Stimulated activated CD8-positive, alpha-beta memory T cell treated with anti-CD3 and anti-CD28 coated beads, Interleukin-12 subunit alpha, Interleukin-12 subunit beta, amount 100 ng/mL, for 1 hour (primary cell): ENCODE measurements at places on chromosomes 1 and 21.

GRCh38 chr21:35053356-35054096 is 4.4 kb upstream of the RUNX1 start:
- DNase-seq, result no peak

DNA sequence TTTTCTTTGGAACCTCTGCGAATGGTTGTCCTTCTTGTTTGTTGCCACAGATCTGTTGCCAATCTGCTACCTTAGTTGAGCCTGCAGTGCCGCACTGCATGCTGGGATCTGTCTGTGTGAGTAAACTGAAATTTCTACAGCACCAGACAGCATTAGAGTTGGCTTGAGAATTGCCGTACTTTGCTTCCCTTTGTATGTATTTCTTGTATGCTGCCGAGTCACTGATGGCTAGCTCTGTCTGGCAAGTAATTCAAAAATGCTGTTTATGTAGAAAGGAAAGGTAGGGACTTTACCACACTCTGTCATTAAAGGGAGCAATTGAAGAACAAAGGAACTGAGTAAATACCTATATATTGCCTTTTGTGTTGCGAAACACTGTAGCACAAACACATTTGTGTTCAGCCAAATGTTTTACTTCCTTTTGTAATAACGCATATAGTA is 857.4 kb downstream of the USP25 start:
- DNase-seq, result no peak

GRCh38 chr1:50902419-50902818 is 57.6 kb downstream of the FAF1 start:
- no peak for DNase-seq

- DNase-seq, result no peak
Measured at GRCh38 chr1:179380299-179380698, 14.5 kb downstream of the AXDND1 start.

GRCh38 chr1:187474336-187474735 is 645.6 kb downstream of the PLA2G4A start:
- no peak for DNase-seq

- DNase-seq, result no peak
Measured at GRCh38 chr21:16537501-16537900, 807.7 kb downstream of the USP25 start.

- DNase-seq, result no peak
Measured at GRCh38 chr1:185857442-185857841, 123.3 kb downstream of the HMCN1 start.

DNA sequence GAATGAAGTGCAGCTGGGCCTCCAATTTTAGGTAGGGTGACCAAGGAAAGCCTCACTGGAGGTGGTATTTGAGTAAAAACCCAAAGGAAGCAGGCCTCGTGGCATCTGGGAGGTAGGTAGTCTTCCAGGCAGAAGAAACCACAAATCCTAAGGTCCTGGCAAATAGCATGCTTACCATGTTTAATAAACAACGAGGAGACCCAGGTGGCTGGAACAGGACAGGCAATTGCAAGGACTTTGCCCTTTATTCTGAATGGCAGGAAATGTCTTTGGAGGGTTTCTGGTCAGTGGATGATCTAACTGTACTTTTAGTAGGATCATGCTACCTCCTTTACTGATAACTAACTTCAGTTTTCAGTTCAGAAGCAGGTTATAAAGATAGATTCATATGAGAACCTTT is 52.2 kb downstream of the EPB41 start:
- DNase-seq, result no peak

- no peak for DNase-seq
Measured at GRCh38 chr21:41142051-41142795, 25.7 kb upstream of the BACE2 start.

- no peak for DNase-seq
Measured at GRCh38 chr1:203550846-203551245, 56.9 kb downstream of the OPTC start.

- no peak for DNase-seq
Measured at GRCh38 chr1:199914546-199914945, 113.0 kb upstream of the NR5A2 start.

- DNase-seq, result no peak
Measured at GRCh38 chr21:41730367-41730765, 36.5 kb downstream of the RIPK4 start.

GRCh38 chr21:38752051-38752505 is 53.7 kb upstream of the ETS2 start:
- no peak for DNase-seq

GRCh38 chr1:82598812-82599211 is 798.1 kb downstream of the ADGRL2 start:
- DNase-seq, result no peak

DNA sequence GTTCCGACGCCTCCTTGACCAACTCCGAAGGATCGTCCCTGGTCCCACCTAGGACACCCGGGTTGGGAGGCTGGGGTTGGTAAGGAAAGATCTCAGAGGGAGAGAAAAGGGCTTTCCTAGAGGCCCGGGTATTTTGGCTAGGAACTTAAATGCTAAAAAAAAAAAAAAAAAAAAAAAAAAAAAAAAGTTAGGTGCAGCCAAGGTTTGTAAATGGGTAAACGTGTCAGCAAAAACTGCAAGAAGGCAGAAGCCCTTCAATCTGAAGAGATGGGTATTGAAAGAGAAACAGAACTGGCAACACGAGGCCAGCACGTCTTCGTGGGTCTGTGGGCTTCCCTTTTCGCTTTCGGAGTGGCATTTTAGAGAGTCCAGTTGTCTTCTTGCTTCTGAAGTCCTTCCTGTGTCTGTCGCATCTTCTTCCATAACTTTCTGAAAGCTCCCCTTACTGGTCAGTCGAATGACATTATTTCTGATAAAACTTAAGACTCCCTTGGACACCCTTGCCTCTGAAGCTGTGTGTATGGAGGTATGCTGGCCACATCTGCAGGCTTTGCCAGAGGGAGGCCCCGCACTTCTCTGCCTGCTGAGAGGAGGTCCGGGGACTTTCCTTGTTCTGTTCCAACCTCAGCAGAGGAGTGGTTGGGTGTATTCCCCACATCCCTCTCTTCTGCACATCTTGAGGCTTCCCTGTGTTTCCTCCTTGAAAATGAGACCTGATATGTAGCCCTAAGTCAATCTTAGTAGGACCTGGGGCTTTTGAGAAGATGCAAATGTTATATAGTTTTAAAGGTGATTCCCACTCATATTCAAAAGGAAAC is 745 bp downstream of the RCSD1 start:
- DNase-seq, result no peak

DNA sequence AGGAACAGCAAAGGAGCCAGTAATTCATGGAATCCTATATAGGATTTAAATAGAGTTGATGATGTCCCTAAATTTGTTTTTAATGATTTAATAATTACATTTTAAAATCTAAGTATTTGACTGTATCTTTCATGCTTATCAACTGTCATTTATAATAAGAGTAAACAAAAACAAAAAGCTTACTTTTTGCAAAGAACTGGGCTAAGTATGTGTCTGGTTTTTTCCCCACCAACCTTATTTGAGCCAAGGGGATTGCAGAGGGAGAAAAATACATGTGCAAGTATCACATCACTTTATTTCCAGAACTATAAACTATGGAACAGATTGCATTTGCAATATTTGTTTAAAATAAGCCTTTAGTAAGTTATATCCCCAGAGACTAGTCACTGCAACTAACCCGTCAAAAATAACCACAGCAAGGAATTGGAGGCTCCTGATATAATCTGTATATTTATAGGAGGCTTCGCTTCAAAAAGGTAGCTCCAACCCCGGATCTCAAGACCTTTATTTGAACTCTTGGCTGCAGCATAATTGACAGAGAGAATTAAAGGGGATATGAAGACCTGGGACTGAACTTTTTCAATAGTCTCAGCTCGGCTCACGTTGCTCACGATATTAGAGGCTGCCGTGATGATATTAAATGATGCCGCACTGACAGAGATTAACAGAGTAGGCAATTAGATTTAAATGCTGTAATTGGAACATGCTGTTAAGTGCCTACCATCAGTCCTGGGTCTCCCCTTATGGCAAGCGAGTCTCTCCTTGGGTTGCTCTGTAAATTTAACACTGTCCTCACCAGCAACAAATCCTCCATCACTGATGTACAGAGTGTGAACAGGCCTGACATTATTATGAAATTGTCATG is 329.1 kb upstream of the NFIA start:
- no peak for DNase-seq

- no peak for DNase-seq
Measured at GRCh38 chr1:180040034-180040433, 85.4 kb downstream of the CEP350 start.

- no peak for DNase-seq
Measured at GRCh38 chr1:39453603-39454002, 37.8 kb upstream of the BMP8A start.

- no peak for DNase-seq
Measured at GRCh38 chr1:245290836-245291235, 136.1 kb downstream of the KIF26B start.

GRCh38 chr1:177270863-177271262 is 100.1 kb downstream of the BRINP2 start:
- no peak for DNase-seq

GRCh38 chr1:154427173-154428139 is 22.3 kb downstream of the IL6R start:
- no peak for DNase-seq

DNA sequence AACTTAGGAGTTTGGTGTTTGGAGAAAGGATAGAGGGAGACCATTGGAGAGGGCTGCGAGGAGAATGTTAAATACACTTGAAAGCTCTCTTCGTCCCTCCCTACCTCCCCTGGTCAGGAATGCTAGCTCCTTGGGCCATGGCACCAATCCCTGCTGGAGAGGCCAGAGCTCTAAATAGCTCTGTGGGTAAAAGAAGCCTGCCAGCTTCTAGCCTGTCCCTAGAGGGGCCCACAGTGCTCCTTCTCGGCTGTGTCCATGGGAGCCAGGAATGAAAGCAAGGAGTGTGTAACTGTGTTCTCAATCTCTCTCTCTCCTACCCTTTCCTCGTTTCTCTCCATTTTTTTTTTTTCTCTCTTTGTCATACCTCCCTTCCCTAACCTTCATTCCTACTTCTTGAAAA is at the start of gene CCDC190:
CCDC190 (minus strand) TSS at position 75 of the 400 bp plus-strand sequence. CDS start 1,529 bp downstream, outside the sequence.
- DNase-seq, result no peak

DNA sequence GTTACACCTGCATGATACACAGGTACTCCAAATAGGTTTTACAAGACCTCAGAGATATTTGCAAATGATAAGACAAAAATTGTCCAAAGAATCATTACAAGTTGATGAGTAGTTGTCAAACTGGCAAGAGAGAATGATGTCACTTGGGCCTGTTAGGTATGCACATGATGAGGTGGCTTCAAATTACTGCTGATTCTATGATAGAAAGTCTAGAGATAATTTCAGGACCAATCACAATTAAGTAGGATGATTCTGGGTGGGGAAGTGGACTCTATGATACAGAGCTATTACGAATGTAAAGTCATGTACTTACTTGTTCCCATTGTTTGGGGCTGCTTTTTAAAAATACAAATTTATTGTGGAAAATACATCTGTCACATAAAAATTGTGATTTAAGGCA is 5.2 kb upstream of the SPRR1B start:
- DNase-seq, result no peak

DNA sequence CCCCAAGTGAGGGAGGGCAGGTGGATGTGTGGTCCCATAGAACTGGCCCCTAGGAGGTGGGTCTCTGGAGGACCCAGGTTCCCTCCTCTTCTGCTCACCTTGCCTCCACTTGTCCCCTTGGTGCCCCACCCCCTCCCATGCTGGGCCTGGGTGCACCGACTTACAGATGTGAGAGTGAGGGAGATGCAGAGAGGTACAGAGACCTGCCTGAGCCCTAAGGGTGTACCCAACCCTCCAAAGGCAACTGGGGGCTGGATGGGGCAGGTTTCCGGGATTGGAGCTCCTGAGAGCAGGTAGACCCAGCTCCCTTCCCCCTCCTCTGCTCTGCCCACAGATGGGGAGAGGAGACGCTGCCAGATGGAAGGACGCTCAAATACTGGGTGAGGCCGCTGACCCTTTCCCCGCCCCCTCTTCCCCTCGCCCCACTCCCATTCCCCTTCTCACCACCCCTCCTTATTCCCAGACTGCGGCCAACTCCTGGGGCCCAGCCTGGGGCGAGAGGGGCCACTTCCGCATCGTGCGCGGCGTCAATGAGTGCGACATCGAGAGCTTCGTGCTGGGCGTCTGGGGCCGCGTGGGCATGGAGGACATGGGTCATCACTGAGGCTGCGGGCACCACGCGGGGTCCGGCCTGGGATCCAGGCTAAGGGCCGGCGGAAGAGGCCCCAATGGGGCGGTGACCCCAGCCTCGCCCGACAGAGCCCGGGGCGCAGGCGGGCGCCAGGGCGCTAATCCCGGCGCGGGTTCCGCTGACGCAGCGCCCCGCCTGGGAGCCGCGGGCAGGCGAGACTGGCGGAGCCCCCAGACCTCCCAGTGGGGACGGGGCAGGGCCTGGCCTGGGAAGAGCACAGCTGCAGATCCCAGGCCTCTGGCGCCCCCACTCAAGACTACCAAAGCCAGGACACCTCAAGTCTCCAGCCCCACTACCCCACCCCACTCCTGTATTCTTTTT is 10.3 kb downstream of the TINAGL1 start:
- DNase-seq, result no peak

- no peak for DNase-seq
Measured at GRCh38 chr1:44707959-44708831, 22.8 kb downstream of the RNU5D-1 start.

GRCh38 chr1:3363023-3363422 is 91.4 kb upstream of the ARHGEF16 start:
- DNase-seq, result no peak

DNA sequence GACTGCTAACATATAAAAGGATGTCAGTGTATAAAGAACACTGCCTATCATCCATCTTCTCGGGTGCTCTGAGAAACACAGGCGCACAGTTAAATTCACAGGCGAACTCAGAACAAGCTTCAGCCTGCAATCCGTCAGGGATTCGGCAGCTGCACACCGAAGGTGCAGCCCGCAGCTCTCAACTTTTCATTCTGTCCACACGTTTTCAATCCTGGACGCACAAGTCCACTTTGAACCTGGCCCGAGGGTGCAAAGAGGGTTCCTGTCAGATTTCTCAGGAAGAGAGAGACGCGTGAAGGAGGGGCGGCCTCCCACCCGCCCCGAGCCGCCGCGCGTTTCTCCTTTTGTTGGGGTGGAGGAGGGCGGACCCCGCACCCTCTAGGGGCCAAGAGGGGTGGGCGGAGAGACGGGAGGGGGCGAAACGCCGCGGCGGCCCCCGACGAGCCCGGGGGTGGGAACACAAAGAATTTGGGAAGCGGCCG is 724 bp downstream of the DOCK7 start:
- DNase-seq, result no peak

- DNase-seq, result no peak
Measured at GRCh38 chr1:94335950-94336349, 82.2 kb upstream of the ABCD3 start.

GRCh38 chr21:39251326-39251725 is 62.1 kb downstream of the BRWD1 start:
- DNase-seq, result no peak

GRCh38 chr1:29233693-29234092 is 2.6 kb upstream of the PTPRU start:
- DNase-seq, result no peak

DNA sequence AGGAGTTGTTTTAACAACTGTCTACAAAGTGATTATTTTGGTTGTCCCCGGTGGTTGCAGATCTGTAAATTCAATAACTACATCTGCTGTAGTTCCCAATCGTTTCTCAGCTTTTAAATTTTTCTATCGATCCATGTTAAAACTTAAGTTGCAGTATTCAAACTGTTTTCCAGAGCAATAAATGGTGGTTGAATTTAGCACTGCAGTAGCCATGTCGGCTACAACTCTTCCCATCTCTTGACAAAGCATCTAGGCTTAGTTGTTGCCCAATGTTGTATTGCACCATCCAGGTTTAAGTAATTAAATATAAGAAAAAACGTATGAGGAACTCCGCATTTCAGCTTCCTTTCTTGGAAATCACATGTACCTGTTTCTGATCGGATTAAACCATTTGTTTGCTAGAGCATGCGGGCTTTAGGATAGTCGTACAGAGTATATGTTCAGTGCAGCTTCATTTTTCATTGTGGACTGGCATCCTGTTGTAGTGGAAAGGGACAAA is 996 bp downstream of the CNIH4 start:
- no peak for DNase-seq
